ENCODE measurements at places on chromosomes 7 and 10. TPM values are rescaled to one million over a fixed set of nuclear protein-coding genes. Genes with fewer than 3 reads are reported as not detected.

GRCh38 chr10:84542522-84543490 is 214.4 kb downstream of the CCSER2 start:
- DNase-seq = no peak

DNA sequence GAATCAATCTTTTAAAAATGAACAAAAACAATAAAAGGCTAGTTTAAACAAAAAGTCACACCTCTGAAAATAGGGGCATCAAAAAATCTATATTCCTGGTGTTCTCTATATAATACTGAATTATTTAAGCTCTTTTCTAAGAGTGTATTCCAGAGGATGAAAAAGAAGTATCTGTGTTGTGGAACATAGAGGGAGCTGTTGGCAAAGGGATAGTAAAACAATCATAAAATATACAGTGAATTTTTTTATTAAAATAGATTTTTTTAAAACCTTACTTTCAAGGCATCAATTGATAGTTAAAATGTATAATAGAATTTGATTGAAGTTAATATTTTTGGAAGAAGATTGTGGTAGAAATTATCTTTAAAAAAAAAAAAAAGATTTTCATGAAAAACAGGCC is 1409.1 kb upstream of the CELF2 start:
- DNase-seq = no peak

DNA sequence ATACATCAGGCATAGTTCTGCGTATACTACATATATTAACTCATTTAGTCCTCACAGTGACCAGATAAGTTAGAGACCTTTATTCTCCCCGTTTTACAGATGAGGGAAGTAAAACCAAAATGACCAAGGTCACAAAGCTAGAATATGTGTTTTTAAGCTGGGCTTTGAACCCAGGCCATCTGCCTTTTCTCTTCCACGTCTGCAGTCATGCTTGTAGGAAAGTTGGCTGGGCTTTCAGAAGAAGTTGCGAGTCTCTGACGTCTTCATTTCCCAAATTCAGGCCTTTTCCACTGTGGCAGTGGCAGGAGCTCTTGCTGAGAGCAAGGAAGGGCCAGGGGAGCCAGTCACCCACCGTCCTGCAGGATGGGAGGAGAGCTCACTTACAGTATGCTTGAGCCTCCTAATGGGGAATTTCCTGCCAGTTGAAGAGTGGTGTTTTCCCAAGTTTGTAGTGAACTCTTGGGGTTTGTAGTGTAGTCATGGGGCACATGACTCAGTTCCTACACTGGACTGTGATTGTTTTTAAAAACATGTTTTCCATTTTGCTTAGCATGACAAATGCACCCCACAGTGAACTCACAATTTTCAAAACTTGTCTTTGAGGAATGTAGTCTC is 34.2 kb downstream of the CYP17A1 start:
- no peak for DNase-seq

DNA sequence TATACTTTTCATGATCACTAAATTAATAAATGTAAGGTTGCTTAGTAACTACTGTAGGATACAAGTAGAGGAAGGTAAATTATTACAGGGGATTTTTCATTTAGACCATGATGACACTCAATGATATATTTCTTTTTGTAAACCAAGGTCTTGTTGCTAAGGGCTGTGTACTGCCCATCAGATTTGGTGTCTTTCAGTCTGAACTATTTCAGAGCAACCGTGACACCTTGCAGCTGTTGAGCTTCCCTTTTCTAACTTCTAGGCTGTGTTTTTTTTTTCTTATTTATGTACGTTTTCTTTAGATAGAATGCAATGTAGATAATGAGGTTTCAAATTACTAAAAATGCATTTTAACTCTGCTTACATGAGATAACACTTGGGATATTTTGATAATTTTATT is 292.0 kb upstream of the MBL2 start:
- DNase-seq = no peak

DNA sequence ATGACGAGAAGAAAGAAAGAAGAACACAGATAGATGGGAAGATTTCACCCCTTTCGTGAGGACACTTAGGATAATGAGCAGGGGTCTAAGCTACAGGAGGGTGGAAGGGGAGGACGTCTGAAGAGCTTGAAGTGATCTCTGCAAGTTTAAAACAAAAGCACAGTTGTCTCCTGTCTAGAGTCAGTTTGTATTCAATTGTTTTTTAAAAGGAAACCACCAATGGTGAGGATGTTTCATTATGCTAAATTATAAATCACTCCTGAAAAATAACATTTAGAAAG is 85.9 kb downstream of the ADAM12 start:
- no peak for DNase-seq

DNA sequence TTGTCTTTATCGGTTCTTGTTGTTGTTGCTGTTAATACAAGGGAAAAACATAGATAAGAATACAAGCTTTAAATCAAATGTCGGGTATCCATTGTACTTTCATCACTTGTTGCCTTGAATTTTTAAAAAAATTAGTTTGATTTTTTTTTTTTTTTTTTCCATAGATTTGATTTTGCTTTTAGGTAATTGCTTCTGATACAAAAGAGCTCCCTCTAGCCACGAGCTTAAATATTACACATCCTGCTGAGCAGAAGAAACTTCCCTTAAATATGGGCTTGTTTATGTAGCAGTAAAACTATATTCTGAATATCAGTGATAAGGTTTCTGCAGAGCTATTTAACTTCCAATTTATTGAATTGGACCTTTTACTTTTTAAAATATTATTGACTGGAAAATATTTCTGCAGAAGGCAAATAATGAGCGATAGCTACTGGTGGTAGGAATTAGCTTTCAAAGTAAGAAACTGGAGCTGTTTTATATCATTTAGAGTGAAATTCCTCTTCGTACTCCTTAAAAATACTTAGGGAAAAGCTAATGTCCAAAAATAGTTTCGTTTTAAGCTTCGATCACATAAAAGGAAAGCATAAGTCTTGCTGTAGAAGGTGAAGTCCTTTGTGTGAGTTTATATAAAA is 216.9 kb downstream of the POLR1F start:
- DNase-seq = peak; percentile 13

DNA sequence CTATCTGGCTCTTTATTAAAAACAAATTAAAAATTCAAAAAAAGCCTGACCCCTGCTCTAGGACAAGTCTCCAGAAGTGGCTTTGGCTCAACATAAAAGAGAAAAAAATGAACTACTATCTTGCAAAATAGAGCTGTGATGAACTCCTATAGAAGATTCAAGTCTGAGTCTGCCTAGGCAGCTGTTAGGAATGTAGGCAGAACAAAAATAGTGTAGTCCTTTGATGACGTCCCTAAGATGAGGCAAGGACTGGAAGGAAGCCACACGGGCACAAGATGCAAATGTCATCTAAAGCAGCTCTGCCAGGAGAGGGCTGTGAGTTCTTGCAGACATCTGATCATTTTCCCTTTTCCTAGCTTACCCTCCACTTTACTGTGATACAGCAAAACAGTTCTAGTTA is 20.5 kb downstream of the ASNS start:
- DNase-seq = no peak

DNA sequence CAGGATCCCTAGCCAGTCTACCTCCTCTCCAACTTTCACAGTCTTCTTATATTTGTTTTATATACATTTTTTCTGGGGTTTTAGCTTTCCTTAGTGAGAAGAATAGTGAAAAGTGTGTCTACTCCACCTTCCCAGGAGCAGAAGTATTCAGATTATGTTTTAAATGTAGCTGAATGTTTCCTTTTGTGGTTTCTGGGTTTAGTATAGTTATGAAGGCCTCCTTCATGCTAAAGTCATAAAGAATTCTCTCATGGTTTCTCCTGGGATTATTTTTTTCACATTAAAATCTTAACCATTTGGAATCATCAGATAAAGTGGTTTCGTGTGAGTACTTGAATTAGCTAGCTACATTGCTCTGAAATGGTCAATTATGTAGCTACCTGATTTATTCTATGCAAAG is 50.9 kb downstream of the ANKMY2 start:
- no peak for DNase-seq

- DNase-seq = no peak
Measured at GRCh38 chr10:117462816-117463544, 79.6 kb upstream of the EMX2 start.

DNA sequence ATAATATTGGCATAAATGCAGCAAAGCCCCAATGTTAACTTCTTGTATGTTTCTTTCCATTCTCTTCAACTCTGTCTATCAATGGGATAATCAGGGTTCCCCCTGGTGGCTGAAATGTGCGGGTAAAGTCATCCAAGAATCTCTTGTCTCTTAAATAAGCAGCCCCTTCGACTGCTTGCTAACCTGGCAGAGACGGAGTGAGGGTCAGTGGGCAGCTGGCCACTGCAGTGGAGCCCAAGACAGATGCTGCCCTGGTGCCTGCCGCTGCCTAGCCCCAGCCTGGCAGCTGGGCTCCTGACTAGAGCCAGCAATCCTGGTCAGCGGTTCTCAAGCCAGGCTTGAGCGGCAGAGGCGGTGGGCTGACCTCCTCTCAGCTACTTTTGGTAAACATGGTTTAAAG is 248.9 kb downstream of the COBL start:
- peak; percentile 9 for DNase-seq

GRCh38 chr10:102612964-102613275 is 31.4 kb upstream of the TRIM8 start:
- peak; percentile 41 for DNase-seq

DNA sequence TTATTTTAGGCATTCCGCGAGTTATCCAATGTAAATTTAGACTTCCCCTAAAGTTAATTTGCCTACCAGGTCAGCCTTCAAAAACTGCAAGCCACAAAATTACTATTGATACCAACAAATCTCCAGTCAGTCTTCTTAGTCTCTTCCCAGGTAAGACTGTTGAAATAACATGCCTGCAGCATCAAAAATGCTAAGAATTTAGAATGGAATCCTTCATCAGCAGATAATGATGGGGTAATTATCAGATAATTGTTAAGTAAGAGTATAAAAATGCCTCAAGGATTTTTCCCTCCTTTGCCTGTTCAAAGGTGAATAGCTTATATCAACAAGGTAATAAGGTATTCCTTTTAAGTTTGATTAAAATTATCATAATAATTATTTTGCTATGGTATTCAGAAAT is 228.5 kb downstream of the BBS9 start:
- no peak for DNase-seq

GRCh38 chr10:85317827-85318226 is 989.4 kb downstream of the CCSER2 start:
- no peak for DNase-seq

DNA sequence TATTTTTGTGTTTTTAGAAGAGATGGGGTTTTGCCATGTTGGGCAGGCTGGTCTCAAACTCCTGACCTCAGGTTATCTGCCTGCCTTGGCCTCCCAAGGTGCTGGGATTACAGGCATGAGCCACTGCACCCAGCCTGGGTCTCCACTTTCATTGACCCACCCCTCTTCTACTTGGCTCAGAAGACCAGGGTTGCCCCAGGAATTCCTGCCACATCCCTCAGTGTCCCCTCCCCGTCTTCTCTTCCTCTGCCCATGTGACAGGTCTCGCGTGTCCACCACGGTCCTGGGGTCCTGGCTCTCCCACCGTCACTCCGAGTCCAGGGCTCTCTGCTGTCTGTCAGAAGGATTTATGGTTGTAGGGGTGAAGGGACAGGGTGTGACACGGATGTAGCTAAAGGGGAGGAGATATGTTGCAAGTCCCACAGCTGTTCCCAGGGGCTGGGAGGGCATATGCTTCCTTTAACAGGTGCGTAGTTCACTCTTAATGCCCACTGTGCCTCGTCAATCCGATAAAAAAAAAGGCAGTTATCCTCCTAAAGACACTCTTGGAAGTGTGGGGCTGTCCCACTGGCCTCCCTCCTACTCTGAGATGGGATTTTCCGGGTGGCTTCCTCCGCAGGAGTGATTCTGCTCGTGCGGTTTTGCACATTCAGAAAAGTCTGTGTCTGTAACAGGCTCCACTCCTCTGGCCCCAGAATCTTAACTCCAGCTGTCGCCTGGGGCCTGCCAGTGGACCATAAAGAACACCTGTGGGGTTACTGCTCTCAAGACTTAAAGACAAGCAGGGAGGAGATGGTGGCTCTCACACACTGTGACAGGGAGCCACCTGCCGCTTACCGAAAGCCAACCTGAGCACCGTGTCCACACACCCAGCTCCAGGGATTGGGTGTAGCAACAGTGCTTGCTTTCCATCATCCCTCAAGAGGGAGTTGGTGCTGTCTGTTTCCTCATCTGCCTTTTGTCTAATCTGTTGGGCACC is 36.7 kb upstream of the SHH start:
- DNase-seq = no peak

- no peak for DNase-seq
Measured at GRCh38 chr7:91149341-91150246, 114.6 kb upstream of the FZD1 start.

- no peak for DNase-seq
Measured at GRCh38 chr10:117417196-117417595, 42.0 kb upstream of the PDZD8 start.

- DNase-seq = no peak
Measured at GRCh38 chr7:25541094-25541821, 313.0 kb upstream of the NPVF start.

GRCh38 chr7:155356323-155357105 is 58.8 kb downstream of the INSIG1 start:
- DNase-seq = no peak

DNA sequence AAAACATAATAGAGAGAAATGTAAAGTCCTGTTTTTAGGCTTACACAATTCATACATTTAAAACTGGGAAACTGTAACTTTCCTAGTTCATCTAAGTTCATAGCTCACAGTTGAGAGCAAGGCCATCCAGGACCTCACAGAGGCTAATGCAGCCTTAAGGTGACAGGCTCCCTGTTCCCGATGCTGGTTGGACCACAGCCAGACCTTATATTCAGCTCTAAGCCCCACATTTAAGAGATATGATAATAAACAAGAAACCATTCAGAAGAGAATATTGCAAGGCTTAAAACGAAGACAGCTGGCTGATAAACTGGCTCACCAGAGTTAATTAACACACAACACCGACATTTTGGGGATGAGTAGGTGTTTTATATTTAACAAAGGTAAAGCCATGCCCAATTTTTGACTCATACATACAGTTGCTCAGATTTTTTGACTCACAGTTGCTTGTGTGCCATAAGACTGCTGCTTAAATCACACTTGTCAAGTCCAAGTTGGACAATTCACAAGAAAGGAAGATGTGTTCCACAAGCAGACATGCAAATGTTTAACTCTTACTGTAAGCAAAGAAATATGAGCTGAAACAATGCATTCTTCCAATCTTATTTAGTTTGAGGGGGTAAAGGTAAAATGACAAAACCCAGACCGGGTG is 41.1 kb upstream of the TMEM213 start:
- DNase-seq = no peak

GRCh38 chr7:43850348-43851116 is 18.8 kb downstream of the MRPS24 start:
- DNase-seq = no peak

GRCh38 chr10:934746-935406 is 3.4 kb upstream of the LARP4B start:
- no peak for DNase-seq

- DNase-seq = no peak
Measured at GRCh38 chr7:47440320-47440719, 141.6 kb downstream of the TNS3 start.

GRCh38 chr7:81245353-81245752 is 326.5 kb upstream of the SEMA3C start:
- no peak for DNase-seq

Gene ATOH7
- total RNA-seq = not detected

Gene SLC29A4
- total RNA-seq = 0.47 TPM

Gene CHN2
- 1.7 TPM for total RNA-seq

Gene SAP25
- 47.4 TPM for total RNA-seq

Gene ACTA2
- 26.2 TPM for total RNA-seq

Gene NUTM2D
- total RNA-seq = 3.6 TPM

Gene FAM25A
- total RNA-seq = not detected

Gene ZNF786
- total RNA-seq = 6.3 TPM

Gene MGMT
- 18.7 TPM for total RNA-seq
